Lung (tissue), 17 donors: ENCODE measurements at places on chromosomes 3 and 15. TPM values are rescaled to one million over a fixed set of nuclear protein-coding genes. Genes with fewer than 3 reads are reported as not detected.

DNA sequence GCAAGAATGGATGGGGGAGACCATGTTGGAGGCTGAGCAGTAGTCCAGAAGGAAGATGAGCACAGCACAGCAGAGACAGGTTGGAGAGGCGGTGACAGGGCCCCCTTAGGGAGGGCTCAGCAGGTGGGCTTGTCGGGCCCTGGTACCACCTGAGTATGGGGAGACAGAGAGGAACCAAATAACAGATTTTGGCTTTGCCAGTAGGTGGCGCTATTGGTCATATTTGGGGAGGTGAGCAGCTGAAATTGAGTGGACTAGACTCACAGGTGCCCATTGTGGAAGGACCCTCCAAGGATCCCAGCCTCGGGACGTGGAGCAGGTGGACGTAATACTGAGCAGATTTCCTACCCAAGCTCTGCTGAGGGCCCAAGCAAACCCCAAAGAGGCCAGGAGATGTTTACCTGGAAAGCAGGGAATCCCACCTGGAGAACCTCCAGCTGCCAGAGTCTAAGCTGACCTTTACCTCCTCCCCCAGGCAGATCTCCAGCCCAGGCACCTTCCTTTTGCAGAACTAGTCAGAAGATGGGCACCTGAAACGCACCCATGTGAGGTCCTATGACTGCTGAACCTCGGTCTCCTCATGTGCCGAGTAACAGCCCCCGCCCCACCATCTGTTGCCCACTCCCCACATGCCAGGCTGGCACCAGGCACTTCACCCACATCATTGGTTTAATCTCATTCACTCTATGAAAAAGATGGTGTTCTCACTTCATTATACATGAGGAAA lies 24.6 kb upstream of the CORO2B start:
- H3K27ac ChIP-seq: no peak overlapping the region
- peaks cover 9% of the 10 kb centered on the region for H3K4me1 ChIP-seq
- no peak overlapping the region for H3K4me3 ChIP-seq
- DNase-seq: peak; percentile 74

DNA sequence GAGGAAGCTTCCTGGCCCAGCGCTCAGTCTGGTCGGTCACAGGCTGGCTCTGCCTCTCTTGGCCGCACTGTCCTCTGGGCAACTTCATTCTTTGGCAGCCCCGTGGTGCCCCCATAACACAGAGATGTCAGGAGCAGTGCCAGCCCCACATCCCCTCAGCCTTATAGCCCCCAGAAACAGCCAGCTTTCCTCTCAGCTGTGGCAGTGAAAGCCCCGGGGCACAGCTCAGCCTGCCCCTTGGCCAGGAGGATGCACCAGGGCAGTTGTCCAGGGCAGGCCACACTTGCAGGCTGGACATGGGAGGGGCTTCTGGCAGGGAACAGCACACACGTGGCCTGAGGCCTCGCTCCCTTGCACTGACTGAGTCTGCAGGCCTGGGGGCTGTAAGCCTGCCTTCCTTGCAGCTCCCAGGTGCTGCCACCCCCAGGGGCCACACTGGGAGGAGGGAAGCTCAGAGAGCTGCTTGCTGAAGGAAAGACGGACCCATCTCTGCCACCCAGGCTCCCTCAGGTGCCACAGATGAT lies 10.3 kb upstream of the RHO start:
- H3K4me3 ChIP-seq: no peak overlapping the region
- H3K36me3 ChIP-seq: peaks cover 16% of the 10 kb centered on the region
- no peak for DNase-seq
- no peaks in the 10 kb centered on the region for H3K27me3 ChIP-seq

The PRICKLE2 gene
- 35.8 TPM for total RNA-seq

DNA sequence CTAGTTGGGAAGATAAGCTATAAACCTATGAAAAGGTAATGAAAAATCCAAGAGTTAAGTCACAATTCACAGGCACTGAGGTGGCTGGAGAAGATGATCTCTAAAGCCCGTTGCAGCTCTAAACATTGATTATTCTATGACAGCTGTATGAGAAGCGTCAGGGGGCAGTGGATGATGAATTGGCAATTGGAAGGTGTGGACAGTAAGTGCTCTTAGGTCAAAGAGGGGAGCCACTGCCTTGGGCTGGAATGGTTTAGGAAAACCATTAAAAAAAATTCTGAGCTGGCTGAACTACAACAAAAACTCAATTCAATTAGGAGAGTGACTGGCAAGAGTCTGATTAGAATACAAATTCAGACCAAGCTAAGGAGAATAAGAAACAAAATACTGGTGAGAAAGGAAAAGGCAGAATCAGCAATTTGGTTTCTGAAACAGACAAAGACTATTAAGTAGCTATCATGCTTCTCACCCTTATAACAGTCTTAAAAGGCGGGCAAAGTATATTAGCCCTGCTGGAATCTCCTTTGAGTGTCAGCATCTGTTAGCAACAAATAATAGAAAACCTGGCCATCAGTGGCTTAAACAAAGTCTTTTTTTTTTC lies 8.8 kb upstream of the NMD3 start:
- H3K4me1 ChIP-seq: no peaks in the 10 kb centered on the region
- no peak for DNase-seq
- H3K4me3 ChIP-seq: no peak overlapping the region
- H3K36me3 ChIP-seq: no peaks in the 10 kb centered on the region
- no peaks in the 10 kb centered on the region for H3K27me3 ChIP-seq
- no peak overlapping the region for H3K27ac ChIP-seq

The LXN gene
- total RNA-seq: 32.3 TPM

- no peak overlapping the region for H3K27ac ChIP-seq
- H3K36me3 ChIP-seq: no peaks in the 10 kb centered on the region
- DNase-seq: no peak
- no peak overlapping the region for H3K4me3 ChIP-seq
Observed at GRCh38 chr3:123752228-123752627, 131.9 kb downstream of the MYLK start.

The CYP11A1 gene
- 0.74 TPM for total RNA-seq
